Activated CD4-positive, alpha-beta T cell treated with anti-CD3 and anti-CD28 coated beads for 36 hours (primary cell): ENCODE measurements at places on chromosomes 6 and 20. TPM values are rescaled to one million over a fixed set of nuclear protein-coding genes. Genes with fewer than 3 reads are reported as not detected.

Gene SLC35F1
- 0.18 TPM for total RNA-seq

Gene OR2J1
- not detected for total RNA-seq

Gene TFAP2C
- total RNA-seq = not detected

Gene TGM3
- not detected for total RNA-seq

Gene CNR1
- not detected for total RNA-seq

DNA sequence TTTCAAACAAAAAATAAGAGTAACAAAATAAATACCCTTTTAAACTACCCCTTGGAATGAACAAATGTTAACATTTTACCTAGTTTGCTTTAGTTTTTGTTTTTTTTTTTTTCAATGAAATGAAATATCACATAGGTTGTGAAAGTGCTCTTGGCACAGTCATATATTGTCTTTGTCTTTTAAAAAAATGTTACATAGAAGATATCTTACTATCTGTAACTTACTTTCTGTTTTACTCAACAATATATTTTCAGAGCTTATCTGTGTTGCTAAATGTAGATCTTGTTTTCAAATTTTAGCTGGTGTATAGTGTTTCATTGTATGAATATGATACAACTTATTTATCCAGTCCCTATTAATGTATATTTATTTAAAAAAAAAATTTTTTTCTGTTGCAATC, 8.6 kb downstream of the CEP57L1 start:
- DNase-seq = no peak

DNA sequence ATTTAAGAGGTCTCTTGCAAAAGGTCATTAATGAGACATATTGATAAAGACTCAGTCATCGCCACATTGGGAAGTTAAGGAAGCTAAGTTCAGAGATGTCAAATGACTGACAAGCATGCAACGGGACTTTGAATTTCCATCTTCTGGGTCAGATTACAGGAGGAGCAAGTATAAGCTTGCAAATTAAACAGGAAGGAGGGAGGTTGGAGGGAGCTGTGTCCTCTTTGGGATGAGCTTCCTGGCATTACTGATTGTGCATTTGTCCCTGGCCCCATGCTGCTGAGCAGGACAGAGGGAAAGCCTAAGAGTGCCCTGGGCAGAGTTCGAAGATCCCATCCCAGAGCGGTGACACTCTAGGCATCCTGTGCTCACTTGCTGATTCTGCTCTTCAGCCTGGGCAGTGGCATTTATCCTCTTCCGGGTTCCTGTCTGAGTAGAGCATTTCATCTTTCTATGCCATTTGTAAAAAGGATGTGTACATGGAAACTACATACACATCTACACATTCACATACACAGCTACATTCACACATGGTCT, 40.5 kb downstream of the SLC22A1 start:
- no peak for DNase-seq

- DNase-seq = no peak
These were observed 645.8 kb upstream of the ARID1B start for GRCh38 chr6:156131221-156131903.

GRCh38 chr6:109788687-109789086, 97.6 kb downstream of the FIG4 start:
- DNase-seq = no peak

GRCh38 chr6:138979365-138979764, 8.7 kb downstream of the REPS1 start:
- no peak for DNase-seq

GRCh38 chr20:62617711-62618483, 24.4 kb upstream of the SLCO4A1 start:
- DNase-seq = peak; percentile 84

GRCh38 chr6:21847711-21848480, 254.3 kb downstream of the SOX4 start:
- no peak for DNase-seq
